AML-193 (cell line): ENCODE measurements at places on chromosomes 3 and 15.

DNA sequence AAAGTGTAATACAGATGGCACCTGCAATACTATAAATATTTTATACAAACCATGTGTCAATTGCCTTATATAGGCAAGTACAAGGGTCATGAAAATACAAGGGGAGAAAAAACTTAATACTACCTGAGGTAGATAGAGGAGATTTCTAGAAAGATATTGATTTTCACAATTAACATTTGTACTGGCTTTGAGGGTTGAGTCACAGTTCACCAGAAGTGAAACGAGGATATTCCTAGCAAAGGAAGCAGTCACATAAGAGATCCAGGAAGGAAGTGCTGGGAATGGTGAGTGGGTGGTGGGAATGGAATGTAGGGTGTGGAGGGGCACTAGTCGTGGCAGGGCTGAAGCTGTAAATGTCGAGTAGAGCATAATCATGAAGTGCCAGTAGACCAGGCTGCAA is 108.7 kb downstream of the P2RY1 start:
- no peak for DNase-seq

GRCh38 chr15:67897646-67898339 is 57.9 kb upstream of the RNU6-1 start:
- no peak for DNase-seq

GRCh38 chr3:23626442-23626841 is 179.3 kb upstream of the UBE2E1 start:
- DNase-seq: no peak

GRCh38 chr15:34161329-34161963 is 48.5 kb downstream of the KATNBL1 start:
- no peak for DNase-seq

DNA sequence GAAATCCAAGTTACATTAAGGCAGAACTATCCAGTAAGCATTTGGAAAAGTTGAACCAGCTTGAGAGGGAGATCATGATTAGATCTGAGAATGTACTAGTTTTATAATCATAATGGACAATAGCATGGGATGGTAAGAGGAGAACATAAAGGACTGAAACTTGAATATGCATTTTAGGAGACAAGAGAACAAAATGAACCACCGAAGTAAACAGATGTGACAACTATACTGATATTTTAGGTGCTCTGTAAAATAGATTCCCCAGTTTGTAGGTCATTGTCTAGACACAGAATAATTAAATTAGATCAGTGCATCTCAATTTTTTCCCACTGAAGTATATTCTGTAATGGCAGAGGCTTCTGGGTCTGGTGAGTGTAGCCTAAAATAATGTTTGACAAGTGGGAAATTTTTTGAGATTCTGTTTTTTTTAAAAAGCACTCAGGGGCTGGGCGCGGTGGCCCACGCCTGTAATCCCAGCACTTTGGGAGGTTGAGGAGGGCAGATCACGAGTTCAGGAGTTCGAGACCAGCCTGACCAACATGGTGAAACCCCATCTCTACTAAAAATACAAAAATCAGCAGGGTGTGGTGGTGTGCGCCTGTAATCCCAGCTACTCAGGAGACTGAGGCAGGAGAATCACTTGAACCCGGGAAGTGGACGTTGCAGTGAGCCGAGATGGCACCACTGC is 16.3 kb downstream of the ECT2 start:
- no peak for DNase-seq

- no peak for DNase-seq
These were observed 58.4 kb upstream of the HRH1 start for GRCh38 chr3:11095932-11096265.

GRCh38 chr3:196502775-196503195 is 783 bp downstream of the RNF168 start:
- peak; percentile 74 for DNase-seq
